ENCODE measurements at places on chromosomes 2 and 18. TPM values are rescaled to one million over a fixed set of nuclear protein-coding genes. Genes with fewer than 3 reads are reported as not detected.

- DNase-seq = no peak
Measured at GRCh38 chr2:187775651-187776050, 221.4 kb upstream of the TFPI start.

GRCh38 chr2:237868631-237869342, 9.4 kb downstream of the RAMP1 start:
- no peak for DNase-seq

- DNase-seq = no peak
Measured at GRCh38 chr2:8851811-8852560, 14.6 kb upstream of the KIDINS220 start.

GRCh38 chr2:120898961-120899750, 163.5 kb downstream of the GLI2 start:
- no peak for DNase-seq

- DNase-seq = no peak
Measured at GRCh38 chr2:189502714-189503113, 61.4 kb downstream of the WDR75 start.

DNA sequence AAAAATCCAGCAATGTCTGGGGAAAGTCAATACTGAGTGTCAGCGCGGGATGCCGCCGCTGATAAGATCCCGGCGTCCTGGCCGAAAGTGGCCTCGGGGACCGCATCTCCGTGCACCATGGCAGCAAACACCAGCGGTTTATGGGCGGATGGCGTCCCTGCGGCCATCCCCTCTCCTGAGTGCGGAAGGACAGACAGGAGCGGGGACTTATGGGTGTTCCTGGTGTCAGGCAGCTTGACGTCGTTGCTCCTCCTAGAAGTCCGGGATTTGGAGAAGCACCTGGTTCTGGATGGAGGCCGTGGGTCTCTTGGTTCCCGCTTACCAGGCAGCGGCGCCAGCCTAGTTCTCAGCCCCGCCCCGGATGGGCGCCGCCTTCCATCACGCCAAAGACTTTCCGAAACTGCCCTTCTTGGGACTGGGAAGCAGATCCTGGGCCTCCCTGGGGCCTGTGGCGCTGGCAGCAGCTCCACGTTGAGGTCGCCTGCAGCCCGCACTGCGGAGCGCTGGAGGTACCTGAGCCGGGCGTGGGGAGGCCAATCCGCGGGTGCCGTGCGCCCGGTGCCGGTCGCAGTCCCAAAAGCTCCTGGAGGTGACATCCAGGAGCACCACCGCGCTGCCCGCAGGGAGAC, 119.1 kb downstream of the CCDC74A start:
- no peak for DNase-seq

- DNase-seq = no peak
Measured at GRCh38 chr18:53324353-53324752, 900.1 kb downstream of the MBD2 start.

GRCh38 chr2:121570036-121570666, 39.5 kb downstream of the RNU4ATAC start:
- no peak for DNase-seq

DNA sequence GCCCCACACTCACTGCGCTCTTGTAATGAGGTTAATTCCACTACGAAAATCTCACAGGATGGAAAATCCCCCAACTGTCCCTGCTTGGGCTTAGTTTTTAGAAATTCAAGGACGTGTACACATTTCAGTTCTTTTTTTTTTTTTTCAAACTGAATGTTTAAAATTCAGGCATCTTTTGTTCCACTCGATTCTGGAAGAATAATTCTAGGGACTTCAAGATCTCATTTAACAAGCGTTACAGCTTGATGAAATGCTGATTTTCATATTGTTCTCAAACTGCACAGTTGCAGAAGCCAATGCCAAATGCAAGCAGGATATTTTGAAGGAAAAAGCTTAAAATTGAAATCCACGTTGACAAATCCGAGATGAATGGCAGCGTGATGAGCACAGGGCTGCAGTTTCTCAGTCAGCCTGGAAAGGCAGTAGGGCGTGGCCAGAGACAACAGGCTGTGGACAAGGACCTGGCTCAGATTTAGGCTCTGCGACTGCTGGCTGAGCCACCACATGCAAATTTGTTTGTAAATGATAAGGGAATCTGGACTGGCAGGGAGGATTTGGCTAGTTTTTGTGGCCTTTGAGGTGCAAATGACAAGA, 128.1 kb upstream of the MYCN start:
- no peak for DNase-seq

DNA sequence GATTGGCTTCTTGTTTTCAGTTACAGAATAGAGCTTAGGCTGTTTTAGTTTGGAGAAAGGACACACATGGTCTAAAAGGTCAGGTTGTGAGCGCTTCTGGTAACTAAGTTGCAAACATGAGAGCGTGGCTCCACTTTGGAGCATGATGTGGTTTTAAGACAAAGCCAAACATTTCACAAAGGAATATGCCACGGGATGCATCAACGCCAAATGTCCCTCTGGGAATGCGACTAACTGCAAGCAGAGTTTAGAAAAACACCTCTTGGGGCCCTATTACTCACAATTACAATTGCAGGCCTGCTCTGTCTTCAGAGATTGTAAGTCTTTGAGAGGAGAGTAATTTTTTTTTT, 25.4 kb downstream of the MYO7B start:
- DNase-seq = no peak

- DNase-seq = no peak
Measured at GRCh38 chr2:10591207-10591606, 98.6 kb downstream of the NOL10 start.

GRCh38 chr18:32093523-32093922, 1.8 kb downstream of the RNF138 start:
- no peak for DNase-seq

DNA sequence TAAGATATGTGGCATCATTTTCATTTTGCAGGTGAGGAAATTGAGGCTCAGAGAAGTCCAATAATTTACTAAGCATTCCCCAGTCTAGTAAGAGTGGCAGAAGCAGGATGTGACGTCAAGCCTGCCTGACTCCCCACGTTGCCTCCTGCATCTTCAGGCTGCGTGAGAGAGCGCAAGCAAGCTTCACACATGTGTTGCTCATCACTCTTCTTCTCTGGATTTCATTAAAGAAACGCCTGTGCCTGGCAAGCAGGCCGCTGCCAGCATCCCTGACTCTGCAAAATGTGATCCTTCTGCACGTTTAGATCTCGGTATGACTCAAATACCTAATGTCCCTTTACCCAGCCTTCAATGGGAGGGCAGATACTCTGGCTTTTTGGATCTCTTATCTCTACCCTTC, 96.8 kb downstream of the PRKCE start:
- DNase-seq = no peak

DNA sequence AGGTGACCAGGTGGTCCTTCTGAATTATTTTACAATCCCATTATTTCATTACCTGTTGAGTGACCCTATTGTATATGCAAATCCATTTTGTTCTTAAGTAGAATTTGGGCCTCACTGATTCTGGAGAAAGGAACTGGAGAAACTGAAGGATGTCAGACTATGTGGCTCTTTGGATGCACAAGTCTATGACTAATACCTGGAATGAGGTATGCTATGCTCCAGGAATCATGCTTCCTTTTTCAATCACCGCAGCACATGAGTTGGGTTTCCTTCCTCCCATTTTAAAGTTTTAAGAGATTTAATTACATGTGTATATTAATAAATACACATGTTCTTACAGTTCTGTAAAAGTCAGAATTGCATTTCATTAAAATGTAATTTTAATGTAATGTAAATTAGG, 253.9 kb upstream of the VWC2L start:
- DNase-seq = no peak

- no peak for DNase-seq
Measured at GRCh38 chr18:26298107-26298506, 71.9 kb downstream of the TAF4B start.

- DNase-seq = no peak
Measured at GRCh38 chr2:219672406-219672805, 45.0 kb downstream of the SLC4A3 start.

DNA sequence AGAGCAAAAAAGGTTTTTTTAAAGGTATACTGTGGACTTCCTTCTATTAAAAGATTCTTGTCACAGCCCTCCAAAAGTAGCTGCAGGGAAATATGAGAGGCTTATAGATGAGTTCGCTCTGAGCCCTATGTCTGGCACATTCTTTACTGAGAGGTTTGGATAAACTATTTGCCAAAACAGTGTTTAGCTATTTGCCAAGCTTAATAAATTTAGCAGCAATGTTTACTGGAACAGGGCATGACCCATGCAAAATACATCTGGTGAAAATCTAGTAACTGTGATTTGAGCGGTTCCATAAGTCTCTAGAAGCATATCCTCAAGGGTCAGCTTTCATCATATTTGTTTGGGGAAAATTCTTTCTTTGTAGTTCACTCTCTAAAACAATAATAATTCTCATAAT, 1696.7 kb upstream of the PIK3C3 start:
- no peak for DNase-seq

- DNase-seq = no peak
Measured at GRCh38 chr2:33275689-33276444, 200.6 kb upstream of the RASGRP3 start.

DNA sequence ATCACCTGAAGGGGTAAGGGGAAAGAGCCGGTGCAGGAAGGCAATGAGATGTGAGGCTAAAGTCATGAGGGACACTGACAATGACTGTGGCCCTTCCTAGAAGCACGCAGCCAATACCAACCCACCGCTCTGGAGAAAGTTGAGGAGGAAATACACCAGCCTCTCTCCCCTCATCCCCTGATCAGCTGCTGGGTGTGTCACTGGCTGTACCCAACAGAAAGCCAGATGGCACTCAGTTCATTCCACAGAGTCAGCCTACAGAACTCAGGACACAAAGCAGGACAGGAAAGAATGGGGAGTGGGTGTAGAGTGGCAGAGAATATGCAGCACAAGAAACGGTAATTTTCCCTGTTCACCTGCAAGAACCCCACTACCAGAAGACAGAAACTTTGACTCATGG, 29.7 kb downstream of the CCBE1 start:
- DNase-seq = no peak

DNA sequence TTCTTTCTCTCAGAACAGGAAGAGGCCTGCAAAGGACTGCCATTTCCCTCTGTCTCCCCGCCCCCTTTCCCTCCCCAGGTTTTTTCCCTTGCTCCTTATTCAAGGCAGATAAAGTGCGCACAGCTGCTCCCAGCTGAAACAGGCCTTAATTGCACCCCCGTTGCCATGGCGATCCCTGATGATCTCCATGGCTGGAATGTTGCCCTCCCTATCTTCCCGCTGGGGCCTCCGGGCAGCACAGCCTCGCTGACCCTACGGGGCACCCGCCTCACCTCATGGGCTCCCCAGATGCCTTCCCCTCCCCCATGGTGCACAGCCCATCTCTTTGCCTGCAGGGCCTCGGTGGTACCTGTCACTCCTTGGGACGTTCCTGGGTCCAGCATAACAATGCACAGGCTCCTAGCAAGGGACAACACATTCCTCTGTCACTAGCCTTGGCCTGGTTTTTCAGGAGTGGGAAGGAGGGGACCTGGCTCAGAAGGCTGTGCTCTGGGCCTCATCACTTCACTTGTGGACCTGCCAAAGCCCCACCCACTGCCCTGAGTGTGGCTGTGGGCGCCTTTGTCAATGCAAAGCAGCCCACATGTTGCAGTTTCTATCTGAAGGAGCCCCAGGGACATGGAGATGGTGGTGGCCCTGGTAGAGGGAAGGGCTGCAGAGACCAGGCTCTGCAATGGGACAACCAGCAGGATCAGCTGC, 115.0 kb downstream of the CELF4 start:
- no peak for DNase-seq

DNA sequence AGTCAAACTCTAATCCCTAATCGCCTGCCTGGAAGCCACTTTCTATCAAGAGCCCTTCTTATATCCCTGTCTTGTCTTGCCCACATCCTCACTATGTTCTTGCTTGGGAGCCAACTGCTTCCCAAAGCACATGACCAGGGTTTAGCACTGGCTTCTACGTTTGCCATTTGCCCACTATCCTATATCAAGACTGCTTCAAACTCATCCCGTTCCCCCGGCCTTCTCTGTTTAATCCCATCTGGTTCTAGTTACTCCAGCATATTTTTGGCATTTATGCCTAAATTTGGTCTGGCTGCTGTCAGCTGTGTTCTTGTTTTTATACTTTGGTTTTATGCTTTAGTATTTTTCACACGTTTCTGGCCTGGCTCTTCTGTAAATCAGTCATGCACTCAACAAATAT, 40.2 kb downstream of the POLR1A start:
- no peak for DNase-seq

DNA sequence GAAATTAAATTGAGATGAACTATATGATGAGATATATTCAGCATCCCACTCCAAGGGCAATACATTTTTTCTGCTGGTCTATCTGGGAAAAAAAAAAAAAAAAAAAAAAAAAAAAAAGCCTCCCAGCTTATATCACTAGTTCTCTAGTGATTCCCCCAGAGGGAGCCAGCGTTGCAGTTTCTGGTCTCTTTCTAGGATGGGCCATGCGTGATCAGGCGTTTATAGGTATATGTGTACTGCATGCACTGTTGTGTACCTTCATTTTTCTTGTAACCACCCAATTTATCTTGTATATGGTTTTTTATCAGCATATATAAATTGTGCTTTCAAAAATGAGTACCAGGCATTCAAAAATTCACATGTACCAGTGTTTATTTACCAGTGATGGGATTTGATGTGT, 35.1 kb downstream of the DCDC2C start:
- no peak for DNase-seq

DNA sequence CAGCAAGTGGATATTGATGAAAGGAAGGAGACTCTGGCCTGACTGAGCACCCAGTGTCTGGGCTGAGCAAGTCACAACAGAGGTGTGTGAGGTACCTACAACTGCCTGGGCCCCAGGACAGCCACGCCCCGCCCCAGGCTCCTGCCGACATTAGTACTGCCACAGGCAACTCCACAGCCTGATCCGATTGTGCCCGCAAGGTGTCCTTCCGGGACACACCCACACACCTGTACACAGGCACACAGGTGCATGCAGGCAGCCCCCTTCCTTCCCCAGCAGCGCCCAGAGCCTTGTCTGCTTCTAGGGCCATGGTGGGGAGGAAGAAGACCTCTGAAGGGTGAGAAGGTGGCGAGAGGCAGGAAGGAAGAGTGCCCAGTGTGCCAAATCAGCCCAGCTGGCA, 83.6 kb downstream of the TNS1 start:
- DNase-seq = no peak

UGT1A8 gene
- total RNA-seq = not detected

UGT1A4 gene
- total RNA-seq = not detected

STAT4 gene
- 4.6 TPM for total RNA-seq

CD28 gene
- 16.3 TPM for total RNA-seq

TRIM54 gene
- total RNA-seq = 2.5 TPM

ALK gene
- 0.44 TPM for total RNA-seq

MYL12B gene
- 352 TPM for total RNA-seq

ASXL2 gene
- total RNA-seq = 15.8 TPM

AQP12A gene
- not detected for total RNA-seq

KCNG2 gene
- 2.4 TPM for total RNA-seq

DSG4 gene
- 0.09 TPM for total RNA-seq

MCEE gene
- total RNA-seq = 12.6 TPM

FAHD2A gene
- total RNA-seq = 17.7 TPM

All from omental fat pad (tissue), 4 donors.